ENCODE measurements at places on chromosomes 5 and 9. TPM values are rescaled to one million over a fixed set of nuclear protein-coding genes. Genes with fewer than 3 reads are reported as not detected.

- H3K36me3 ChIP-seq: no peaks in the 10 kb centered on the region
- no peak overlapping the region for H3K27ac ChIP-seq
- no peak overlapping the region for H3K4me3 ChIP-seq
- H3K27me3 ChIP-seq: no peaks in the 10 kb centered on the region
- H3K4me1 ChIP-seq: no peaks in the 10 kb centered on the region
These were observed 1161.7 kb upstream of the DMAC1 start for GRCh38 chr9:8961186-8961851.

- H3K27me3 ChIP-seq: no peaks in the 10 kb centered on the region
- no peaks in the 10 kb centered on the region for H3K4me1 ChIP-seq
- H3K36me3 ChIP-seq: no peaks in the 10 kb centered on the region
- DNase-seq: no peak
- no peak overlapping the region for H3K27ac ChIP-seq
These were observed 18.4 kb upstream of the CNTLN start for GRCh38 chr9:17116400-17116837.

DNA sequence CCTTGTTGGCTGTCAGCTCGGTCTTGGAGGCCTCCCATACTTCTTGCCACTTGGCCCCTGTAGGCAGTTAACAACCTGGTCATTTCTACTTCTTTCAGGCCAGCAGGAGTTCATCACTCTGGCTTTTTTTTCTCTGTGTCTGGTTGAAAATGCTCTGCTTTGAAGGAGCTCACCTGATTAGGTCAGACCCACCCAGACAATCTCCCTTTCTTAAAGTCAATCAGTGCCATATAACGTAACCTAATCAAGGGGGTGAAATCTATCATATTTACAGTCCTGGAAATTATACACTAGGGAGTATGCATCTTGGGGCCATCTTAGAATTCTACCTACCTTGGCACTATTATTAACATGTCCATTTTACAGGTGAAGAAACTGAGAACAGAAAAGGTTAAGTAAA, 155.4 kb downstream of the SREK1 start:
- no peak overlapping the region for H3K4me3 ChIP-seq
- no peak overlapping the region for H3K27ac ChIP-seq
- no peaks in the 10 kb centered on the region for H3K4me1 ChIP-seq
- no peak for DNase-seq
- H3K36me3 ChIP-seq: no peaks in the 10 kb centered on the region
- H3K27me3 ChIP-seq: no peaks in the 10 kb centered on the region

- no peak for DNase-seq
- no peaks in the 10 kb centered on the region for H3K4me1 ChIP-seq
- no peak overlapping the region for H3K4me3 ChIP-seq
- H3K27me3 ChIP-seq: no peaks in the 10 kb centered on the region
- no peak overlapping the region for H3K27ac ChIP-seq
- H3K36me3 ChIP-seq: no peaks in the 10 kb centered on the region
These were observed 47.1 kb downstream of the MAT2B start for GRCh38 chr5:163552536-163552935.

DNA sequence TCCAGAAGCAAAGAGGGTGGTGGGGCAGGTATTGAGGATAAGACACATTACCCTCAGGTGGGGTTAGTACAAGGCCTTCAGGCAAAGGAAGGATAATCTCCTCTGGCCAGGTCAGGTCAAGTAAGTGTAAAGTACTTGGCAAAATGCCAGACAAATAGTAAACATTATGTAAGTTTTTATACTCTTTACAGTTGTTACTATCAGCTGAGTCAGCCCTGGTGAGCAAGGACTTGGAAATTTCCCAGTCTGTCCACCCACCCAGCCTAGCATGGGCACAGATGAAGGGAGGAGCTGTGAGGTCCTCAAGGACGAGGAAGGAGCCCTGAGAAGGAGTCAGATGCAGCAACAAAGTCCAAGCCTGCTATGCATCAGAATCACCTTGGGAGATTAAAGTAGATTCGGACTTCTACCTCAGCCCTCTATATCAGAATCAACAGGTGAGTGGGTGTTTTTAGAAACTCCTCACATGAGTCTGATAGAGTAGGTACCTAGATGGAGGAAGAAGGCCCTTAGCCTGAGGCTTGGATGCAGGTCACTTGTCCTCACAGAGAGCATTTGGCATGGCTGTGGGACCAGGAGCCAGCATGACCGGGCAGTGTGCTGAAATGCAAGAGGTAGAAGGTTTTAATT, 50.2 kb upstream of the BARX1 start:
- no peak overlapping the region for H3K4me3 ChIP-seq
- no peak overlapping the region for H3K27ac ChIP-seq
- H3K27me3 ChIP-seq: no peaks in the 10 kb centered on the region
- no peaks in the 10 kb centered on the region for H3K4me1 ChIP-seq

Gene PAIP1
- total RNA-seq: 80.5 TPM

Gene ANKRD20A1
- not detected for total RNA-seq

Gene PCDHB10
- total RNA-seq: 1.9 TPM

Gene CARTPT
- not detected for total RNA-seq

Gene CA9
- 1.3 TPM for total RNA-seq

Gene IRX2
- total RNA-seq: 47.5 TPM

Measured in H1 (cell line).